ENCODE measurements at places on chromosomes 4 and X.

DNA sequence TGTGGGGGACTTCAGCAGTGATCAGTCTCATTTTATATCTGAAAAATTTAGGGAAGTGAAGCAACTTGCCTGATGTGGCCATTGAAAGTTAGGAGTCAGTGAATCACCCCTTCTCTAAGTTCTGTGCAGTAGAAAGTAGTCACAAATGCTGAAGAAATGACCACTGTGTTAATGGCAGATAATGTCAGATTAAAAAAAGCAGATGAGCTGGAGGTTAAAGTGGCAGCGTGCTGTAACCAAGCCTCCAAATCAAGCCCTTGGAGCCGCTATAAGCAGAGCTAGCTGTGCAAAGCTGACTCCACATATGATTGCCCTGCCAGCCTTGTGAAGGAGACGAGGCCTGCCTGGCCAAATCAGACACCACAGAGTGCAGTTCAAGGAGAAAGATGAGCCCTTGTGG is 39.2 kb upstream of the PDE5A start:
- no peak for DNase-seq

DNA sequence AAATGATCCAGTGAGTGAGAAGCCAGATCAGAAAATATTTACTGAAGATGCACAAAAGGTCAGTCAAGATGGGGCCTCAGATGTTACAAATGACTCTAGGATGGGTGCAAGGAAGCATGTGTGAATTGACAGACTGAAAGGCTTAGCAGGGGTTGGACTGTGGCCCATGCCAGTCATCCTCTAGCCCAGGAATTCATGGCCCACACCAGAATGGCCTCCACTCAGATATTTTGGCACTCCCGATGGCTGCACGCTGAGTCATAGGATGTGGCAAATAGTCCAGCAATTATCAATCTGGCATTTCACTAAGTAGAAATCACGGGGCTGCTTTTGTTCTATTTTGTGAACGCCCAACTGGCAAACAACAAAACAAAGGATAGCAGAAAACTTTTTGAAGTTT is 406.5 kb downstream of the IQCM start:
- DNase-seq: no peak

GRCh38 chr4:93409035-93409434 is 419.5 kb upstream of the ATOH1 start:
- no peak for DNase-seq

DNA sequence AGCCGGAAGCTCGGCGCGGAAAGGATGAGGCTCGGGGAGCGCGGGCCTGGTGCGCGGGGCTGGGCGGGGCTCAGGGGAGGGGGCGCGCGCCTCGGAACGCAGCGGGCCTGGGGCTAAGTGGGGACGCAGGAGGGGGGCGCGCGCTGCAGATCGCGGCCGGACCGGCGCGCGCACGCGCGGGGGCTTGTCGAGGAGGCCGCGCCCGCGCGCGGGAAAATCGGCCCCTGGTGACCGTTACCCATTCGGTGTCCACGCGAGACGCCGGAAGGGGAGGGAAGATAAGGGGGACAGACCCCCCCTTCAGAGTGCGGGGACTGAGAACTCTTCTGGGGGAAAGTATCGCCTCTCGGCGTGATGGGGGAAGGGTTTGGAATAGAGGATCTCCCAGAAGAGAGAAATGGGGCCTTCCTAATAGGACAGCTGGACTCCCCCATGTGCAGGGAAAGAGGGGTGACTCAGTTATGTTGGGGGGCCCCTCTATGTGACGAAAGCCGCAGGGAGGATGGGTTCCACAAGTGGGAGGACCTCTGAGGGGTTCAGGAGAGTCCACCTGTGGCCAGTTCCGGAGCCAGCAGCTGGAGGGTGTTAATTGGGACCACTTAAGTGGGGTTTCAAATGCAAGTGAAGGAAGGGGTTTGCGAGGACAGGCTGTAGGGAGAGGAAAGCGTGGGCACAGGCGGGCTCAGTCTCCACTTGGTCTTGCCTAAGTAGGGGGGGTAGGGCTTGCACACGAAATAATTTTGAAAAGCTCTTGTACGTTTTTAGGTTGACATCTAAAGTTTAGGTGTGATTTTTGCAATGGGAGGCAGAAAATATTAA is 584 bp downstream of the SUV39H1 start:
- peak; percentile 11 for DNase-seq

DNA sequence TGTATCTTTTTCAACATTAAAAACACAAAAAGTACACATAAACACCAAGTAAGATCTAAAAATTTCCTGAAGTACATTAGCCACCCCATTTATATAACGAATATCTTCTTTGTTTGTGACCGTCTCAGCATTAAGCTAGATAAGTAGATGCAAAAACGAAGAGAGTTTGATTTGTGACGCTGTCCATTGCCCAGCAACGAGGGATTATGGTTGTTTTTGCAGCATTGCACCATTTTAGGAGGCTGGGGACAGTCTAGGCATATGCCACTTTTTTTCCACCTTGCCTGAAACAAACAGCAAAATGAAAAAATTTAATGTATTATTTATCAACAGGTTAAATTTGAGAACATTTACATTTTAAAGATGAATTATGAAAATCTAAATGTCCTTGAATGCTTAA is 12.0 kb upstream of the IGSF1 start:
- no peak for DNase-seq

DNA sequence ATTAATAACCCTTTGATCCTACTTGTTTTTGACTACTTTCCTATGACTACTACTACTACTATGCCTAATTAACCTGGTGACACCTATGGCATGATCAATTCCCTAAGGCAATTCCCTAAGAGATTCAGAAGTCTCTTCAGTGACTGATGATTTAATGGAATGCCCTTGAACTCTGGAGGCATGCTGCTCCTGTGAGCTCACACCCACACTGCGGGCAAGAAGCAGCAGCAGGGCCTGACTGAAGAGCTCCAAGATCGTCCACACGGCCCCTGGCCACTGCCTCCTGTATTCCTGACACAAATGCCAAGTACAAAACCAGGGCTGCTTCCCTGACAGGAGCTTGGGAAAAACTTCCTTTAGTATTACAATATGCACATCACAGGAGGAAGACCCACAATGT is 74.2 kb upstream of the STS start:
- no peak for DNase-seq

- DNase-seq: no peak
Observed at GRCh38 chr4:25484243-25484721, 107.2 kb downstream of the ANAPC4 start.

DNA sequence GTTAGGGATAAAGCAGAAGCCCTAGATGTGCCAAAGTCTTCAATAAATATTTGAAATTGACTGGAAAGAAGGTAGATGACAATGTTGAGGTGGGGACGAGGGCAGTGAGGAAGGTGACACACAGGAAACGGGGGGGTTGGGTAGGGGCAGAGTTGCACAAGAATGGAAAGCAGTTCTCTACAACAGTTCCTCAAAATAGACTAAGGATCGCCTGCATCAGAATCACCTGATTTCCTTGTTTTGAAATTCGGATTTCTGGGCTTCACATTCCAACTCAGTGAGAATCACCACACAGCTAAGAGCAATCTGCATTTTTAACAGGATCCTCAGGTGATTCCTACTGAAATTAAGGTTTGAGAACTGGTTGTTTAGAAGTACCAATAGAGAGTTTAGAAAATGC is 70.6 kb downstream of the ARFIP1 start:
- DNase-seq: no peak

GRCh38 chrX:45852884-45853283 is 652.2 kb upstream of the DIPK2B start:
- DNase-seq: no peak

DNA sequence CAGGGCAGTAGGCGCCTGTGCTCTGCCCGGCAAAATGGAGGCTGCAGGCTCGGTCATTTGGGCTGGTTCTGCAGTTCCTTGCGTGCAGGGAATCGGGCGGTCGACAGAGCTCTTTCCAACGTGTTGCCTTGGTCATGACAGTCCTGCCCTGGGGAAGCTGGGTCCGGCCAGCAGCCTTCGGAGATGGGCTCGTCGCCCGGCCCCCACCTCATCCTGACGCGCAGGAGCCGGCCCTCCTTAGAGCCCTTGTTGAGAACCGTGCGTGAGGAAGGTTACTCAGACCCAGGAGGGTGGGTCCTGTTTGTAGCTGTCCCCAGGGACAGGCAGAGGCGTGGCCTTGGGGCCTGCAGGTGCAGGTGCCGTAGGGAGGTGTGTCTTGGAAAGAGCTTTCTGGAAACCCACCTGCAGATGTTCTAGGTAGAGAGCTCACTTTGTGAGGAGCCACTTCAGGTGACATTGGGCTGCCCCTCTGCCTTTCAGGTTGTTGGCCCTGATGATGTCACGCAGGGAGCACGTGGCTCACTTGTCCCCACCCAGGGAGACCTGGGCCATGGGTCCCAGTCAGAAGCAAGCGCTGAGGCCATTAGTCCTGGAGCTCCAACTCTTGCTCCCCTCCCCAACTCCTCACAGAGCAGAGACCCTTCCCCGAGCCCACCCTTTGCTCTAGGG is 15.2 kb upstream of the HGFAC start:
- DNase-seq: no peak

DNA sequence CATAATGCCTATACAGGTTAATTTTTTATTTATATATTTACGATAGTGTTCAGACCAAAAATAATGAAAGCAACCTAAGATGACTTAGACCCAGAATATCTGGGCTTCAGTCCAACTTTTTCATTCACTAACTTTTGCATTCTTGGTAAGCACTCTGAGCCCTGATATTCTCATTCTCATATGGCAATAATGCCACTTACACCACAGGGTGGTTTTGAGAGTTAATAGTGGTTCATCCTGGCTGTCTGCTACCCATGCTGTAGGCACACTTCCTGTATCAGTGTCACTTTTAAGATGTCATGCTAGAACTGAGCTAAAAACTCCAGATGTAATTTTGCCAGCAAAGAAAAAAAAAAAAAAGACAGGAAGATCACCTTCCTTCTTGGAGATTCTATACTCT is 508.7 kb upstream of the FMR1 start:
- DNase-seq: no peak

- no peak for DNase-seq
Observed at GRCh38 chr4:83759611-83760010, 223.7 kb downstream of the GPAT3 start.

DNA sequence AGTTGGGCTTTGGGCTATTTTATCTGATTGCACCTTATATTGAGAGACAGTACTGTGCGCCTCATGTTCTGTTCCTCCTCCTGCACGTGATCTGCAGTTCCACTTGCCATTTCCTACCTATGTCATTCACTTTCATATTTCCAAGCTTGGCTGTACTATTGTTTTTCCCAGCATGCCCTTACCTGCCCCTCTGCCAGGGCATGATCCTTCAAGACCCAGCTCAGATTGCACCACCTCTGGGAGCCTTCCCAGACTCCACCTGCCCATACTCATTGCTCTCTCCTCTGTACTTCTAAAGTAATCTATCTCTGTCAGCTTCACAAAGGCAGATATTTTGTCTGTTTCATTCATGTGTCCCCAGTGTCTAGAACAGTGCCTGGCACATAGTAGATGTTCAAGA is 11.6 kb downstream of the SLC25A5 start:
- DNase-seq: no peak

- DNase-seq: no peak
Observed at GRCh38 chrX:38273453-38273852, 52.8 kb upstream of the SRPX start.

DNA sequence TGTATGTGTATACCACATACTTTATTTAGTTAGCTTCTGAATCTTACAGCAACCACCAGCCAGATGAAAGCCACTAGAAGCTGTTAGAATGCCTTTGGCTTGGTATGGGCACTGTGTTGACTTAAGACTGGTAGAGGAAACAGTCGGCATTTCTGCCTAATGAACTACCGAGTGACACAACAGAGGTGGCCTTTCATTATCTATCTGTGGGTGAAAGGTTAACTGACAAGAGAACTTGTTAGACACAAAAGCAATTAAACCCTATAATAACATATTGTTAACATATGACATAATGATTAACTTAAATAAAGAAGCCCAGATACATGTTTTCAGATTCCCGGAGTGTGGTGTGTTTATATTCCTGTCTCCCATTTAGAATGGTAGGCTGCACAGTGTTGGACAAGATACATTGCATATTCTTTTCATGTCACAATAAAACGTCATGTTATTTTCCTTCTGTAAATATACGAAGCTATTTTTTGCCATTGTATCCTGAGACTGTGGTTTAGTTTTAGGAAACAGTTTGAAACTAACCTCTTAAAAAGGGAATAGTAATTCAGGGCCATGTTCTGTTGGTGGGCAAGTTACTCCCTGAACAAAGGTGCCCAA is 181.5 kb downstream of the SLIT2 start:
- no peak for DNase-seq
